NCI-H1105 treated with DMSO at 0.1 percent for 48 hours (cell line): ENCODE measurements at places on chromosomes 11 and 22.

GRCh38 chr11:79113054-79113690, 327.7 kb downstream of the TENM4 start:
- DNase-seq = peak; percentile 12

- DNase-seq = no peak
Observed at GRCh38 chr22:42938976-42939375, 76.0 kb downstream of the PACSIN2 start.

DNA sequence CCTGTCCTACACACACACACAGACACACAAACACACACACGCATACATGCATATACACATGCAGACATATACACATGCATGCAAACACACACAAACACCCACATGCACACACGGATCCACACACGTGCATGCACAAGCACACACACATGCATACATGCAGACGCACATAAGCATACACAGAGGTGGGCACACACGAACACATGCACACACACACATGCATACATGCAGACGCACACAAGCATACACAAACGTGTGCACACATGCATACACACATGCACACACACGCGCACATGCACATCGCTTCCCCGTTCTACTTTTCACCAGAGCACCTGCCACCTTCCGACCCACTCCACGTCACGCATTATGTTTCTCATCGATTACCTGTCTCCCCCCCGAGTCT, 13.2 kb downstream of the PHF21B start:
- no peak for DNase-seq

DNA sequence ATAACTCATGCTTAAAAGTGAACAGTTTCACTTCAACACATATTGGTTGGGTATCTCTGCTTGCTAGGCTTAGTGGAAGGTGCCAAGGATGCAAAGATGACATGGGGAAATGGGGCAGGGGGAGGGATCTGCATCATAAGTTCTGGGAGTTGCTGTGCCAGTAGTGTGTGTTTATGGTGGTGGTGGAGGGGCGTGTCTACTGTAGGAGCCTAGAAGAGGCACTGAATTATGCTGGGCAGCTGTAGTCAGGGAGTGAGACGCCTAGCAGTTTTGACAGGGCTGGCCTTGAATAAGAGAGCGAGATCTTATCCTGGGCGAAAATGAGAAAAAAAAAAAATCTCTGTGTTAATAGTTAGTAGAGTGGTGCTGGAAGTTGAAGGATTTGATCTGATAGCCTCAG, 3.0 kb downstream of the ELMOD1 start:
- DNase-seq = no peak

DNA sequence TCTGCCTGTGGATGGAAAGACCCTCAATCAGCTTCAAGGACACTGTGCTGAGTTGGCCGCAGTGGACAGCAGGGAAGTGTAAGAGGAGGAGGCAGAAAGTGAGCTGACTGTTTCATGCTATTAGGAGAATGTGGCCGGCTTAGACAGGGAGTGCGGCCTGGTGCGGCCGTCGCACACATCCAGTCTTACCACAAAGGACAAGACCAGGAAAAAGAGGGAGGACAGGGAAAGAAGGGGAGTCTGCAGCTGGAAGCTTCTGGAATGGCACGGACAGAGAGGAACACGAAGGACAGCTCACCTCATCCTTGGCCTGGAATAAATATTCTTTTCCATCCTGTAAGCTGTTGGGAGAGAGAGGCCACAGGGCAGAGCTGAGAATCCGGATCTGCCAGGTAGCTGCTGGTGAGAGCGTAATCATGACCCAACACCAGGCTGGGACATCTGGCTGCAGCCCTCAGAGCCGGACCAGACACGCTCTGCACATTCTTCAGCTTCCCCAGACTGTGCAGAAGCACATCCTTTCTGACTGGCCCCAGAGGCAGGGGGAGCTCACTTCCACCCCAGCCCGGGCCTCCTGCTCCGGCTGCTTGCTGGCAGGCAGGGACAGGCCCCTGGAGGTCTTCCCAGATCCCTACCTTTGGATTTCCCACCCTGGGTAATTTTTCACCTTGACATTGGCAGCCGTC, 8.6 kb upstream of the RBM4B start:
- DNase-seq = no peak

- no peak for DNase-seq
Observed at GRCh38 chr11:11373934-11374333, 20.9 kb upstream of the CSNK2A3 start.

DNA sequence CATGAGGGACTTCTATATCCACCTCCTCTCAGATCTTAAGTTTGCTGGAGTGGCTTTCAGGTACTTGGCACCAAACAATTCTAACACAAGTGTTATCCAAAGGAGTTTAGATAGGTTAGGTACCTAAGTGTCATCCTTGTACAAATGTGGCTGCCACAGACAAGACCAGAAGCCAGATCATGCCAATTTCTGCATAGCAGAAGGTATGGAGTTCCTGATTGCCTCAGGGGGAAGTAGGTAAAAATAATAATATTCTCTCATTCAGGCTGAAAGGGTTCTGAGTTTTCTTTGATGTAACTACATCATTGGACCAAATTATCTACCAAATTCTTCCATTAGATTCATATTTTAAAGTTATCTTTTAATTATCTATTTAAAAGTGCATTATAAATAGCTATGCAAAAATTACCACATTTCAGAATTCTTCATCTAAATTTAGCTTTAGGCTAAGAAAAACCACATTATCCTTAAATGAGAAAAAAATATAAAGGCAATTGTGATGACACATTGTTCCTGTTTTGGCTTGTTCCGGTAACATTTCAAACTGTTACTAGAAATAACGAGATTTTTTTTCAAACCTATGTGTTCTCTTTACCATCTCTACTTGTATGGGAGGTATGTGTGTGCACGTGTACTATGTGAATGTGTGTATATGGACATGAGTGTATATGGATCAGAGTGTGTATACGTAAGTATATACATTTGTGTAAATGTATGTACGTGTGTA, 66.2 kb upstream of the POU2AF2 start:
- DNase-seq = no peak

DNA sequence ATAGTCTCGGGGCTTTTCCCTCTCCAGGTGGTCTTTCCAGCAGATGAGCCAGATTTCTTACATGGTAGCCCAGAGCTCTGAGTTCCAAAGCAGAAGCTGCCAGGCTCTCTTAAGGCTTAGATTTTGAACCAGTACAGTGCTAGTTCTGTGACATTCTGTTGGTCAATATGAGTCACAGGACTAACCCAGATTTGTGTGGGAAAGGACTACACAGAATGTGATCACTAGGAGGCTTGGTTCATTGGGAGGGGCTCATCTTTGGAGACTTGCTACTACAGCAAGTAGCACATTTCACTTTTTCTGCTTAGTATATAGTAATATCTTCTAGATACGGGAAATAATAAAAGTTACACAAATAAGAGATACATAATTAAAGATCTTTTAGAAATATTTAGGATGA, 24.1 kb downstream of the RNF214 start:
- no peak for DNase-seq

GRCh38 chr11:40130427-40130826, 1329.0 kb downstream of the LRRC4C start:
- DNase-seq = peak; percentile 19

- DNase-seq = no peak
Observed at GRCh38 chr11:8829556-8829955, 81.4 kb upstream of the AKIP1 start.

GRCh38 chr22:20606041-20606783, 98.8 kb downstream of the MED15 start:
- peak; percentile 49 for DNase-seq
